A549 treated with DMSO at 1 μM for 4 hours (cell line): ENCODE measurements at places on chromosomes 13 and 19. TPM values are rescaled to one million over a fixed set of nuclear protein-coding genes. Genes with fewer than 3 reads are reported as not detected.

Gene FAM216B
- total RNA-seq, result not detected in 5 replicates

Gene ZNF283
- 4.6 to 6.6 TPM (median 5.0 TPM) in 5 replicates for total RNA-seq

Gene PDE4C
- 0.02 to 0.29 TPM (median 0.23 TPM) in 4 of 5 replicates, not detected in the other for total RNA-seq

Gene ZNF616
- total RNA-seq, result 0.51 to 1.3 TPM (median 0.61 TPM) in 5 replicates

Gene AXL
- 139 to 161 TPM (median 160 TPM) in 5 replicates for total RNA-seq

Gene ZNF844
- not detected in 5 replicates for total RNA-seq

Gene A1BG
- total RNA-seq, result 9.9 to 13.7 TPM (median 12.2 TPM) in 5 replicates

Gene FCAR
- total RNA-seq, result not detected in 5 replicates

Gene NECTIN2
- 75.5 to 88.4 TPM (median 83.4 TPM) in 5 replicates for total RNA-seq

Gene UBE2S
- total RNA-seq, result 269 to 476 TPM (median 433 TPM) in 5 replicates

Gene ZNF30
- total RNA-seq, result 4.9 to 6.6 TPM (median 5.6 TPM) in 5 replicates

Gene CCNA1
- total RNA-seq, result 0.26 to 0.56 TPM (median 0.49 TPM) in 5 replicates

Gene APOE
- 12.2 to 15.8 TPM (median 13.3 TPM) in 5 replicates for total RNA-seq

Gene GET3
- 78.4 to 98.3 TPM (median 91.2 TPM) in 5 replicates for total RNA-seq

Gene PTPRH
- 3.7 to 7.4 TPM (median 4.9 TPM) in 5 replicates for total RNA-seq
